Stimulated activated CD8-positive, alpha-beta memory T cell treated with anti-CD3 and anti-CD28 coated beads, Interleukin-7, amount 100 ng/mL, for 1 hour (primary cell): ENCODE measurements at places on chromosomes 3 and 15.

GRCh38 chr3:59107856-59108815, 58.3 kb upstream of the CFAP20DC start:
- DNase-seq: no peak

- no peak for DNase-seq
Measured at GRCh38 chr15:66066481-66066880, 187.1 kb downstream of the MEGF11 start.

GRCh38 chr3:112751564-112752512, 94.8 kb downstream of the CD200R1L start:
- no peak for DNase-seq

GRCh38 chr15:71790081-71790480, 20.3 kb upstream of the NR2E3 start:
- DNase-seq: no peak

DNA sequence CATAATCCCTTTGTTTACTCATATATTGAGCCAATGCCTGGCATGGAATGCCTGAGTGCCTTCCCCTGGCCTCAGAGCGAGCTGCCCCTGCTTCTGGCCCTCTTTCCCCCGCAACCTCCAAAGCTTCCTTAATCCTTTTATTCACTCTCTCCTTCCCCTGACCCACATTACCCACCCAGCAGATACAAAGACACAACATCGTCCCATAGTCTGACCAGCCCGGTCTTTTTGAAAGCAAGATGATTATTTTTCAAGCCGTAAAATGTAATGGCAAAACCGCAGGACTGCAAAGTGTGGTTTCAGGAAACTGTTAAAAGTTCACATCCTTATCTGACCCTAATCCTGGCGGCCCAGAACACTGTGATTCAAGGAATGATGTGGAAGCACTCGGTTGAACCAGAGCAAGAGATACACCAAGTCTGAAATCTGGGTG, 78.4 kb upstream of the LRTM1 start:
- no peak for DNase-seq

DNA sequence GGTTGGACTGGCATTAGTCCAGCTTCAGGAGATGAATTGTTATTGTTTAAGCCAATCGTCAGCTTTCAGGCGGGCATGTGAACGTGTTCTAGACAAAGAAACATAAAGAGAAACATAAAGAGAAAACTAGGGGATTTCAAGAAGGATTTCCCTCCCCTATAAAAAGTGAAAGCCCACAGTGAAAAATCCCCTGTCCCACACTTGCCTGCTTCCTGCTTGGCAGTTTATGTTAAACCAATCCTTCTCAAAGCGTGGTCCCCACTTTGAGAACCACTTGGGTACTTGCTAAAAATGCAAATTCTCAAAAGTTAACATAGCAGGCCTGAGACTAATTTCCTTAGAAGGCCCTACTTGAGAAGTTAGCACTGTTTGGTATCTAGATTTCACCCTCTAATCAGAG, 293.0 kb upstream of the SOX14 start:
- no peak for DNase-seq

DNA sequence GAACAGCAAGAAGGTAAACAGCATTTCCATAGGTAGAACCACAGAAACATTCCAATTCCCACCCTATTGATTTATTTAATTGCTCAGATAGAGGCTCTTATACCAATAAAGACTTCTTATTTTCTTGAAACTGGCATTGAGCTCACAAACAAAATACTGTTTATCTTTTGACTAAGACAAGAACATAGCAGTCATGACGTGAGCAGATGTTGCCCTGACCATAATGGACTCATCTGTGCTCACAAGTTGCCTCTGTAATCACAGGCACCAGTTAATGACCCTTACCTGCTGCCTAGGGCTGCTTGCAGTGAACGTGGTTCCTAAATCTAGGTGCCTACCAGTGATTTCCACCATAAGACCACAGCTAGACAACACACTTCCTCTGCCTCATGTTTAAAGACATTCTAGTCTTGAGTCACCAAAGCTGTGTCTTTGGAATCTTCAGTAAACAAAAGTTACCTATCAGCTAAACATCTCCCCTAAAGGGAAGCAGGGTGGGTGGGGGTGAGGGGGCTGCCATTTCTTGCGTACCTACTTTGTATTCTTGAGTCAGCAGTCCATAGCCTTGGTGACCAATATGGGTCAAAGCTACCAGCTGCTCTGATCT, 2.1 kb downstream of the FYCO1 start:
- DNase-seq: no peak

DNA sequence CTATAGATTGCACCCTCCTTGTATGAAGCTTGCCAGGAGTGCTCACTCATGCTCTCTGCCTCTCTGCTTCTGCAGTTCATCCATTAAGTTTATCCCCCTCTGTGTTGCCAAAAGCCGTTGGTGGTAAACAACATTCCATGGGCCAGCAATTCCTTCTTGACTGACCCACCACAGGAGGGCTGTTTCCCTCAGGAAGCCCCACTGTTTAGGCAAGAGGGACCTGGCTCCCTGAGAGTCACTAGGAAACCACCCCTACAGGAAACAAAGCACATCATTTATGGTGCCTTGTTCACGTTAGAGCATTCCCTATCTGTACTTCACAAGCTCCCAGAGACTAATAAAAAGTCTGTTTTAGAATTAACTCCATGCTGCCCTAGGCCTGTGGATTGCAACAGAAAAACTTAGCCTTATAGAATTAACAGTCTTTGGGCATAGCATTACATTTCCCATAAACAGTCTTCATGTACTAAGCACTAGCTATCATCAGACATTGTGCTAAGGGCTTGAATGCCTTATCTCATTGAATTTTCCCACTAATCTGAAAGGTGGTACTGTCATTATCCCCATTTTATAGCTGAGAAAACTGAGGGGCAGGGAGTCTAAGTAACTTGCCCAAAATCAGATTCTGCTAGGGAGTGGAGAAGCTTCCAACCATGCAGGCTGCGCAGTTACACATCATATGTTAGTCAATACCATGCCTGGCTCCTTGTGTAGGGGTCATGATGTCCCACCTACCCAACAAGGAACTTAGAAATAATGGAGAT, 149.9 kb downstream of the SHQ1 start:
- no peak for DNase-seq

- DNase-seq: no peak
Measured at GRCh38 chr3:12405432-12406272, 78.6 kb upstream of the TSEN2 start.

- no peak for DNase-seq
Measured at GRCh38 chr15:74552773-74553441, 11.9 kb downstream of the ARID3B start.

GRCh38 chr3:49165771-49166751, at the start of gene CCDC71:
TSS of gene CCDC71 (minus strand) at chr3:49166331. CDS start at chr3:49164208, 2,123 bp downstream.
- DNase-seq: peak; percentile 34

GRCh38 chr15:67335534-67336222, 81.1 kb downstream of the IQCH start:
- no peak for DNase-seq

DNA sequence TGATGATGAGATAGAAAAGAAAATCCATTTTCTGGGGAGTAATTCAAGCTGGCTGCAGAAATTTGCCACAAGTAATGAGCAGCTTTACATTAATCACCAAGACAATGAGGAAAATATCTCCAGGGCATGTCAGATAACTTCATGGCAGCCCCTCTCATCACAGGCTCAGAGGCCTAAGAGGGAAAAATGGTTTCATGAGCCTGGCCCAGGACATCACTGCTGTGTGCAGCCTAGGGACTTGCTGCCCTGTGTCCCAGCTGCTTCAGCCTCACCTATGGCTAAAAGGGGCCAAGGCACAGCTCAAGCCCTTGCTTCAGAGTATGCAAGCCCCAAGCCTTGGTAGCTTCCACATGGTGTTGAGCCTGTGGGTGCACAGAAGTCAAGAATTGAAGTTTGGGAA, 161.7 kb downstream of the OPA1 start:
- no peak for DNase-seq

GRCh38 chr15:41919954-41920538, 26.2 kb upstream of the SPTBN5 start:
- DNase-seq: no peak

DNA sequence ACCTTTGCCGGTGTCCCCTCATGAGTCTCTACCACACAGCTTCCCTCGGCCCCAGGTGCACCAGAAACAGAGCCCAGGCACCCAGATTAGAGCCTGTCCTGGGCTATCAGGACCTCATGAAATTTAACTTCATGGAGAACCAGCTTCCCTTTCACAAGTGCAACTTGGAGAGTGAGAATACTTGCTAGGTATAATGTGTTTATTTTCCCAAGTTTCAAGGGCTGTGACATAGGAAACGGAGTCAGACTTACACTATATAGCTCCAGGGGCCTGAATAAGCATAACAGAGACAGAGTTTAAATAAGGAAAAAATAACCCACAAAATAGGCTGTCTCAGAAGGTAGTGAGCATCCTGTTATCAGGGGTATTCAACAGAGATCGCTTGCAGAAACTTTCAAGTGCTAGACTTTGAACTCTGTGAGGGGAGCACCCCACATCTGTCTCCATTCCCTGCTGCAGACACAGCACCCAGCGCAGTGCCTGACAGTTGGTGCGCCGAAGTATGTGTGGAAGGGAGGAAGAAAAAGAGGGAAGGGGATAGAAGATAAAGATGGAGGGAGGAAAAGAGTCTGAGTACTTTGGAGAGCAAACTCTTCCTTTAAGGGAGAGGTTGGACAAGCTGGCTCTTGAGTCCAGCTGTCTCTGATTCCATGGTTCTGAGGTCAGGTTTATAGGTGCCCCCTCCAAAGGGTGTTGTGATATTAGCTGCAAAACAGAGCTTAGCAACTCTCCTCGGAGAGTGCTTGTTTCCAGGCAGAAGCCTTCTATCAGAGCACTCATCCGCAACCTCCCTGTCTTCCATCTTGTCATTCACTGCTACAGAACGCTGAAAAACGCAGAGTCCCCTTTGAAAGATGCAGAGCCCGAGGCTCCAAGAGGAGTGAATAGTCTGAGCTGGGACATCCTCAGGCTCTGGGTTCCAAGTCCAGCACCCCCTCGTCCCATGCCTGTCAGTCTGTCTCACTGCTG, 84.8 kb downstream of the CPN2 start:
- no peak for DNase-seq

- no peak for DNase-seq
Measured at GRCh38 chr3:4043867-4044575, 244.8 kb downstream of the LRRN1 start.

DNA sequence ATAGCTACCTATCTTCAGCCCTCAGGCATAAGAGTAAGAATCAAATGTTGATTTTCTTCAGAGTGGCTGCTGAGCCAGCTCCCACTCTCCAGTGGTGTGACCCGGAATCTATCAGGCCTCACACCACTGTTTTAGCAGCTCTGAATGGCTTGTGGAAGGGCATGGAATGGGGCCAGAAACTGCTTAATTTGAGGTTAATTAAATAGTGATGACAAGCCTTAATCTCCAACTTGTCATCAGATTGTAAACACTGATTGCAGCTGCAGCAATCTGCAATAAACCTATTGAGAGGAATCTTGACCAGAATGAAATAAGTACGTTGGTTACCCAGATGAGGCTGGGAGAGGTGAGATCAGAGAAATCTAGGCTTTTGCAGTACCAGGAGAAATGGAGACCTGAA, 317.4 kb downstream of the FHIT start:
- DNase-seq: no peak

- DNase-seq: no peak
Measured at GRCh38 chr3:29978036-29978435, 628.4 kb upstream of the TGFBR2 start.

DNA sequence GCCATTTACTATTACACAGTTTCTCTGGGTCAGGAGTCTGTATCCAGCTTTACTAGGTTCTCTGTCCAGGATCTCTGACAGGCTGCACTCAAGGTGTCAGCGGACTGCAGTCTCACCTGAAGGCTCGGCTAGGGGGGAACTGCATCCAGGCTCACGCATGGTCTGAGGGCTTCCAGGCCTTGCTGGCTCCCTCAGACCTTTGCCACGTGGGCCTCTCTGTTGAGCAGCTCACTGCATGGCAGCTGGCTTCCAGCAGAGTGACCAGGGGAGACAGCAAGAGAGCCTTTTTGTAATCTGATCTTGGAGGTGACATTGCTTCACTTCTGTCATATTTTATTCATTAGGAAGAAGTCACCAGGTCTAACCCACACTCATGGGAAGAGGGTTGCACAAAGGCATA, 152.3 kb downstream of the CACNA2D3 start:
- DNase-seq: no peak

DNA sequence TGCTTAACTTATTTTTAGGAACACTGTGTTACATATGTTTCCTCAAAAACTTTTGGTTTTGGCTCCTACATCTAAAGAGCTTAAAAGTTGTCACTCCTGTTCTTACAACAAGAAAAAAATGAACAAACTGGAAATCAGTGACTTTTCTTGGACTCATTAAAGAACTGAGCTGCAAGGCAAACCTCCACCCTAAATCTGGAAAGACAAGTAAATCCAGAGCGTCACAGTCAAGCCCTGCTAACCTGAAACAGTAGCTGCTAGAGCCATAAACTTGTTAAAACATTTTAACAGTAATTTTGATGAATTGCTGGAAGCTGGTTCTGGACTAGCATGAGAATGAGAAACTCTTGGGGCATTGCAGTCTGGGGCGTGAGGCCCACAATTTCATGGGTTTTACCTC, 350.5 kb upstream of the COL8A1 start:
- no peak for DNase-seq
